H1 (cell line): ENCODE measurements at places on chromosomes 5 and 9. TPM values are rescaled to one million over a fixed set of nuclear protein-coding genes. Genes with fewer than 3 reads are reported as not detected.

Gene LCN10
- 2.8 and 4.8 TPM in 2 replicates for total RNA-seq

Gene MPDZ
- total RNA-seq, result 39.4 and 40.3 TPM in 2 replicates

Gene GAS1
- total RNA-seq, result 5.1 and 5.7 TPM in 2 replicates

Gene DNAH5
- total RNA-seq, result 0.50 and 0.73 TPM in 2 replicates

Gene PAIP1
- 80.5 and 89.5 TPM in 2 replicates for total RNA-seq

Gene PCDHA12
- total RNA-seq, result 9.3 and 10.6 TPM in 2 replicates

Gene DNLZ
- total RNA-seq, result 17.9 and 19.0 TPM in 2 replicates

Gene TLX3
- not detected in 2 replicates for total RNA-seq

Gene SERF1B
- 58.5 and 59.0 TPM in 2 replicates for total RNA-seq

Gene NRG2
- total RNA-seq, result 0.21 and 0.54 TPM in 2 replicates

Gene ORM1
- not detected in 2 replicates for total RNA-seq

Gene CATSPER3
- total RNA-seq, result 0.48 TPM in 1 of 2 replicates, not detected in the other

Gene CRHBP
- not detected in 2 replicates for total RNA-seq

Gene TNPO1
- 183 and 211 TPM in 2 replicates for total RNA-seq

Gene PHF24
- total RNA-seq, result 0.35 and 1.0 TPM in 2 replicates
